ENCODE measurements at places on chromosomes 7 and 10. TPM values are rescaled to one million over a fixed set of nuclear protein-coding genes. Genes with fewer than 3 reads are reported as not detected.

TMEM270 gene
- not detected for polyA plus RNA-seq

UBE2D1 gene
- 15.9 TPM for polyA plus RNA-seq

JMJD1C gene
- polyA plus RNA-seq, result 119 TPM

MBLAC1 gene
- polyA plus RNA-seq, result 1.4 TPM

TAS2R3 gene
- polyA plus RNA-seq, result not detected

RBM28 gene
- polyA plus RNA-seq, result 10.7 TPM

PRSS2 gene
- not detected for polyA plus RNA-seq

All from B cell (primary cell).